ENCODE measurements at places on chromosomes 5 and 9.
A peak's percentile ranks its signal among the peaks of the same experiment; 100 is the strongest.

- DNase-seq: no peak
Observed at GRCh38 chr9:107928701-107929371, 439.3 kb upstream of the KLF4 start.

DNA sequence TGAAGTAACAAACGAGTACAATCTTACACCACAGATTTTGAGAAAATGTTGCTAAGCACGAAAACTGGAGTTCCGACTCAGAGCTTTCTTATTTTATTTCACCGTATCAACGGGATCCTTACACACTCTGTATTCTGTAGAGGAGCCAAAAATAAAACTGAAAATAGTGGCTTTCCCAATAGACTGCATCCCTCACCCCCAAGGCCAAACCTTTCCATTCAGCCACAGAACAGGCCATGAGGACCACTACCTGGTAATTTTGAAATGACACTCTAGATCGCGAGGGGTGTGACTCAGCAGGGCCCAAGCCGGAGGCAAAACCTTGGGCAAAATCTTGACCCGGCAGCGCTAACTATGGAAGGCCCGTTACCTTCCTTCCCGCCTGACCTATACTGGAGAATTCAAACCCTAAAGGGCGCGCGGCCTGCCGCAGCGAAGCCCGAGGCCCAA is 432 bp downstream of the HSPA9 start:
- DNase-seq: peak; percentile 62

DNA sequence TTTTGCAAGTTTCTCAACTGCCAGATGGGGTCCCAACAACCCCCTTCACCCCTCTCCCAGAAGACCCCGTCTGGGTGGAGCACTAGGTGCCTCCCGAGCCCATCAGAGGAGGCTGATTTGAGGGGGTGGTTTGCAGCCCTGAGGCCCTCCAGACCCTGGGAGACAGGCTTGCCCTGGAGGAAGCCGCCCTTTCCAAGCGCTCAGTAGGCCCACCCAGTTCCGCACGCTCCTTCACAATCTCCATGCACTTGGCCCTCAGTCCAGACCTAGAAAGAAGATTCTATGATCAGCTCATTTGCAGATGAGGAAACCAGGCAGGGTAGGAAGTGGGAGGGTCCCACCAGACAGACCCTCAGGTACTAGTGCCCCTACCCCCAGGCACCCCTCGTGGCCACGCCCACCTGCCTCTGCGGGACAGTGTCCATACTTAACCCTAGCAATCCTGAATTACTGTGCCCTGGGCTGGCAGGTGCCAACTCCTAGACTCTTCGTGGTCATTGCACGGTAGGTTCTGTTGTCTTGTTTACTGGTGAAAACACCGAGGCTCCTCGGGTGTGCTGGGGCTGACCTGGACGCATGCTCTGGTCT is 22.3 kb downstream of the OR2V1 start:
- no peak for DNase-seq

DNA sequence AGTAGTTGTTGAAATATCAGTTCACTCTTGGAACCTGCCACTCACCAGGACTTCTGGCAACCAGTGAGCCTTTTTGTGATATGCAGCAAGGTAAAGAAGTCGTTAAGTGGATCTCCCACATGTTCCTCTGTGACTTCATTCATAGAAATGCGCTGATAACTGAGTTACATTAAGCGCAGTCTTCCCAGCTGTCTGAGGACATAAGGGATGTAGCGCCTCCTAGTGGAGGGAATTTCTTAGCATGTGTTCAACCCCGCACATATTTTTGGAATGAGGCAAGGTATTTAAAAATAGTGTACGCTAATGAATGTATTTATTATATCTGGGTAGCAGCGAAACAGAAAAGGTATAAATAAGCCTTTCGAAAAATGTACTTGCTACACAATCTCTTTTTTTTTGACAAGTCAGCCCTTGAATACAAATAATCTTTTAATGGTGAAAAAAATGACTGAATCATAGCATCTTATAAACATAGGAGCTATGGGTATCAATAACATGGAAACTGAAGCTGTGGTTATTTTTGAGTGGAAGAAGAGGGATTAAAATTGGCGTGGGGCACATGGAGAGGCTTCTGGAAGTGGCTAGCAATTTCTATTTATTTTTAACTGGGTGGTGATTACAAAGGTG is 38.0 kb downstream of the PALM2AKAP2 start:
- DNase-seq: peak; percentile 90

DNA sequence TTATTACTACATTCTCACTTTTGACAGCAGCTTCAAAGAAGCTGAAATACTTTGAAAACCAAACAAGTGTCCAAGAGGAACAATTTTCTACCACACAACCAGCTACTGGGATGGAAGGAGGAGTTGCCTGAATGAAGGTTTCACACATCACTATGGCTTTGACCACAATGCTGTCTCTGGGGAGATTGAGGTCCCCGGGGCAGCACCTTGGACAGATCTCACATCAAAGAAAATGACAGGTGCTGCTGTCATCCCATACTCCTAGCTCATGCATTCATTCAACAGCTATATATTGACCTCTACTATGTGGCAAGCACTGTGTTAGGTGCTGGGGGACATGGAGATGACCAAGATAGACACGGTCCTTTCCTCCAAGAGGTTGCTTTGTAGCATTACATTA is 233.2 kb upstream of the RASEF start:
- DNase-seq: no peak

DNA sequence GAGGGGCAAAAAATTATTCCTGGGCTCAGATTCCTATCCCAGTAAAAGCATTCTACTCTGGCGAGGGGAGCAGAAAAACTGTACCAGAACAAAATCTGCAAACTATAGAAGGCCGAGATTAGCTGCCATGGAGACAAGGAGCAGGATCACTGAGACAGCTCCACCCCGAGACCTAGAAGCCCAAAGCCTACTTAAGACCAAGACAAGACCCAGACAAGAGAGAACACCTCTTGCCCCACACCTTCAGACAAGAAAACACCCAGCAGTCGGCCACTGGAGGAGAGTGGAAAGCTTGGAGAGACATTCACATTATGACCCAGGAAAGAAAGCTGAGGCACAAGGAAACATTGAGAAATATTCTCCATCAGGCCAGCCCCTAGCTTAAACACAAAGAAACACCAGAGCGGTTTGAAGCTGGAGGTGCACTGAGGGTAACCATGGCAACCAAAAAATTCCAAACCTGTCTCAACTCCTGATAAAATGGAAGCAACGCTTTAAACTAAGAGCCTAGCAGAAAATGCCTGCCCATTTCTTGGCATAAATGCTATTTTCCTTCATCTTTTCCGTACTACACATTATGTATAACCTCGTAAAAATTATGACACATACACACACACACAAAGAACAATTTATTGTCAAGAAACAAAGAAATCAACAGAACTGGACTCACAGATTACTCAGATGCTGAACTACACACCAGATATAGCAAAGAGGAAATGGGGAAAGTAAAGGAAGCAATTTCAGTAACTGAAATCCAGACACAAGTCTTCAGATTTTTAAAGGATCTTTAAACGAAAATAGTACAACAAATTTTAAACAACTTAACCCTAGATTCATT is 53.8 kb upstream of the FTMT start:
- DNase-seq: no peak

DNA sequence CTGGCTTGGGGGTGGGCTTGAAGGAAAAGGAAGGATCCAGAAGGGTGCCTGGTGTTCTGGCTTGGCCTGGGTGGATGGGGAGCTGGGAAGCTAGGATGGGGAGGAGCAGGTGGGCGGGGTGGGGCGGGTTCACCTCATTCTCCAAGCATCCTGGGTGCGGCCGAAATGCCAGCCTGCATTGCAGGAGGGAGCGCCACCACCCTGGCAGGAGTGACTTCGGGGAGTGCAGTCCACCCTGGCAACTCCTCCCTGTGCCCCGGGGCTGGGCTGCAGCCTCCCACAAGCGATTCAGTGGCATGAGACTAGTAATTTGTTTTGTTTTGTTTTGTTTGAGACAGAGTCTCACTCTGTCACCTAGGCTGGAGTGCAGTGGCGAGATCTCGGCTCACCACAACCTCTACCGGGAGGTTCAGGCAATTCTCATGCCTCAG is 5.5 kb downstream of the TTC16 start:
- DNase-seq: peak; percentile 93

DNA sequence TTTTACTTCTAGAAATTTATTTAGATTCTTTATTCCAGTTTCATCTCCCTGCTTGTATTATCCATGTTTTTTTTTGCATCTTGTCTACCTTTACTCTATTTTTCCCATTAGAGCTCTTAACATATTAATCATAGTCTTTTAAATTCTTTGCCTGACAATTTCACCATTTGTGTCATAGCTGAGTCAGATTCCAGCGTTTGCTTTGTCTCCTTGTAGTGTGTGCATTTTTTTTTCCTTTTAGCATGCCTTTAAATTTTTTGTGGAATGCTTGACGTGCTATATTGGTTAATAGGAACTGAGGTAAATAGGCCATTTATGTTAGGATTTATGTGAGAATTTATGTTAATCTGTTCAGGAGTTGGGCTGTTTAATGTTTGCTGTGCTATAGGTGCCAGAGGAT is 41.8 kb upstream of the NFIL3 start:
- DNase-seq: peak; percentile 31

DNA sequence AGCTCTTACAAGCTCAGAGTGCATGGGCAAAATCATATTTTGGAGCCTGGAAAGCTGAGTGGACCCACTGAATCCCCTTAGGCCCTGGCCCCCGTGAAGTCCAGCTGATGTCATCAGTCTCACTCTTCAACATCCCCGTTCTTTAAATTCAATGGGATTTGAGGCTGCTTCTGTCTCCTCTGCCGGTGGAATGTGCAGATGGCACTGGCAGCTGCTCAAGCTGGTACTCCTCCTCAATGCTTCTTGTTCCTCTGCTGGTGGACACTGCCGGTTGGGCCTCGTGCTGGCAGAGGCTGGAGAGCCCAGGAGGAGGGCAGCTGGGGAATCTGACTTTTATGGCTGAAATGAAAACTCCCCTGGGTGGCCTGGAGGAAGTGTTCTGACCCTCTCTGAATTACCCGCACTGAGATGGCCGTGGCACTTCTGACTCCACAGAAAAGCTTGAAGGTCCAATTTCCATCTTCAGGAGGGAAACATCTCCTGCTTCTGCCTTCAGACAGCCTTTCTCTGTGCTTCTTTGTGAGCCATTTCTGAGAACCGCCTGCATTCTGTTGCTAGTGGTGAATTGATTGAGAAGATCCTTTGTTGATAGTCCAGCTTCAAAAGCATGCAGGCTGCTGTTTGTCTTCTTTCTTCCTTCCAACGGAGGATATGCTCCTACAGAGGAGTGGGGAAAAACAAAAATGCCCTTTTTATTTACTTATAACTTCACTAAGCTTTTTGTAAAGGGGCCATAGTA is 298.9 kb downstream of the TMEM38B start:
- DNase-seq: no peak

DNA sequence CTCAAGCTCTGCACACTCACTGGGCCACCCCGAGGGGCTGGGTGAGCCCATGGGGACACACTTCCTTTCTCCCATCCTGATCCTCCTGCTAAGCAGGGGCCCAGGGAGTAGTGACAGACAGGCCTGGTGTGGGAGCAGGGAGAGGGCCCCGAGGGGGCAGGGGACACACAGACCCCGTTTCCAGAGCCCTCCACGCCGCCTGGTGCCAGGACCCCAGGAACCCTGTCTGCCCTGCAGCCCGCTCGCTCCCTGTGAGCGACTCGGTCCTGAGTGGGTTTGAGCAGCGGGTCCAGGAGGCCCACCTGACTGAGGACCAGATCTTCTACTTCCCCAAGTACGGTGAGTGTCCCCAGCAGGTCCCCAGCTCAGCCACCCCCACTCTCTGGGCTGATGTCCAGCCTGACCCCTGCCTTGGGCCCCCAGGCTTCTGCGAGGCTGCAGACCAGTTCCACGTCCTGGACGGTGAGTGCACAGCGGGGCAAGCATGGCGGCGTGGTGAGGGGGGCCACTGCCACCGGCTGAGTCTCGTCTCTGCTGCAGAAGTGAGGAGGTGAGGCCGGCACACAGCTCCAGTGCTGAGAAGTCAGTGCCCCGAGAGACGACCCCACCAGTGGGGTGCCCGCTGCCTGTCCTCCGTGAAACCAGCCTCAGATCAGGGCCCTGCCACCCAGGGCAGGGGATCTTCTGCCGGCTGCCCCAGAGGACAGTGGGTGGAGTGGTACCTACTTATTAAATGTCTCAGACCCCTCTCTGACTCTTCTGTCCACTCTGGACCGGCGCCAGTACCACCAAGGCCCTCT is 1.4 kb downstream of the C8G start:
- no peak for DNase-seq

DNA sequence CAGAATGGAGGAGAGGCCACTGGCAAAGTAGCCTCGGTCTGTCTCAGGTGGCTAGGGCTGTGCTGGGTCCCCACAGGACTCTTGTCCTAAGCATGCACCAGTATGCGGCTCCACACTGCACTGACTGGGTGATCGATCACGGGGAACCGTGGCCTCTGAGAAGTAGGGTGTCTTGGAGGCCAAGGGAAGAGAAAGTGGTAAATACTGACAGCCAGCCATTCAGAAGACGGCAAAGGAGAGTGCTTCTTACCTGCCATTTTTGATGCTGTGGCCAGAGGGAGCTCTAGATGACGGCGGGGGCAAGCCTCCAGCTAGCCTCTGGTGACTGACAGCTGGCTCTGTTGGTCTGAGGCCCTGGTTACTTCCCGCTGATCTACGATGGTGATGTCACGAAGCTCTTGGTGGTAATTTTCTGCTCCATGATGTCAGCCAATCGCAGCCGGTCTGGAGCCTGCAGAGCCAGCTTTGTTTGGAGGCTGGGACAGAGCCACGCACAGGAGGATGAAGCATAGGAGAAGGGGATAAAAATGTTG is 40.4 kb upstream of the GADD45G start:
- peak; percentile 23 for DNase-seq

DNA sequence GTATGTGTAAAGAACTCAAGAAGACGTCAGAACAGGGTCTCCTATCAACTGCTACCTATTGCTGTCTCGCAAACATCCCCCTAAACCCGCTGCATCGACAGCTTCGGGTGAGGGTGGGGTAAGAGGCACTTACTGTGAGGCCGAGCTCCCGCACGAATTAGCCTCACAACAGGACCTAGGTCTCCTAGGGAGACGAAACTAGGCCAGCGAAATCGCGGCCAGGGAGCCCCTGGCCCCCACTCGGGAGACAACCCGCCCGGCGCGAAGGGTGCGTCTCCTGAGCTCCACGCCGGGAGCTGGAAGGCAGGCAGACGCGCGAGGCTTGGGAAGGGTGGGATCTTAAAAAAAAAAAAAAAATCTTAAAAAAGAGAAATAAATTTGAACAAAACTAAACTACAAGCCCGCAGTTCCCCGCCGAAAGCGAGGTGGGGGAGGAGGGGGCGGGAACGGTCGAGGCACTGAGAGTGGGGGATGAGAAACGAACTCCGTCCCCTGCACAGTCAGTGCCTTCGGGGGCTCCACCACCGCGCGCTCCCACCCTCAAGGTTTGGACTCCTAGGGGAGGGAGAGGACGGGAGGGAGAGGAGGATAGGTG is 33.0 kb upstream of the NFIB start:
- DNase-seq: no peak

- DNase-seq: no peak
Observed at GRCh38 chr9:37975639-37976038, 71.7 kb upstream of the SLC25A51 start.

DNA sequence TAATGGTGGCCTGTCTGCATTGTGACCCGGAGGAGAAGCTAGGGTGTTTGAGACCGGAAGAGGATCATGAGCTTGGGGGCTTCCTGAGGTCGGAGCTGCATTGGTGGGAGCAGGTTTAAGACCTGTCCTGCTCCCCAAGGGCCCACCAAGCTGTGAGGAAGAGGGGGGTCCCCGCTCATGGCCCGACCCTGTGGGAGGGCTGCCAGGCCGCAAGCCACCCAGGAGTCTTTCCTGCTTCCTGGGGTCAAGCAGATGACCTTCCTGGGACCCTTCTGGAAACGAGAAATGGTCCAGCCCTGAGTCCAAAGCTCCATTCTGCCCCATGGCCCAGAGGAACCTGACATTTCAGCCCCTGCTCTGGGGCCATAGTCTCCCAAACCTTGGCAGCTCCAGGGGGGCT is 61.5 kb upstream of the RNU6ATAC start:
- no peak for DNase-seq

GRCh38 chr5:62134811-62135210 is 171.2 kb upstream of the KIF2A start:
- no peak for DNase-seq

Measured in RWPE1 (cell line).